ENCODE measurements at places on chromosomes 11 and 22. TPM values are rescaled to one million over a fixed set of nuclear protein-coding genes. Genes with fewer than 3 reads are reported as not detected.

The TUBA8 gene
- 2.3 TPM for total RNA-seq

The OR10A6 gene
- not detected for total RNA-seq

The MS4A4A gene
- not detected for total RNA-seq

The OR6T1 gene
- total RNA-seq, result not detected

The GUCY1A2 gene
- not detected for total RNA-seq

The OR52E5 gene
- total RNA-seq, result not detected

The MS4A4E gene
- 1.0 TPM for total RNA-seq

The RFPL1 gene
- total RNA-seq, result not detected

The TSGA10IP gene
- total RNA-seq, result not detected

The H19 gene
- total RNA-seq, result 0.25 TPM

The OR8G1 gene
- total RNA-seq, result not detected

The ST14 gene
- not detected for total RNA-seq

The VSIG10L2 gene
- not detected for total RNA-seq

The ARL2 gene
- total RNA-seq, result 16.5 TPM

The C22orf31 gene
- not detected for total RNA-seq

The FAM83F gene
- 3.2 TPM for total RNA-seq

The DBX1 gene
- total RNA-seq, result not detected

The PGA5 gene
- total RNA-seq, result not detected

The TMEM191C gene
- total RNA-seq, result 4.1 TPM

The MB gene
- not detected for total RNA-seq

The ACR gene
- total RNA-seq, result not detected

The OR4A16 gene
- total RNA-seq, result not detected

The BBS1 gene
- total RNA-seq, result 16.4 TPM

The OR51B5 gene
- total RNA-seq, result not detected

The LDHAL6A gene
- not detected for total RNA-seq

The PKDREJ gene
- total RNA-seq, result not detected

Data from CD4-positive, CD25-positive, alpha-beta regulatory T cell (primary cell).